Bronchial epithelial cell (primary cell): ENCODE measurements at places on chromosomes 5 and 9. TPM values are rescaled to one million over a fixed set of nuclear protein-coding genes. Genes with fewer than 3 reads are reported as not detected.

Gene NTNG2
- total RNA-seq: under 0.01 TPM in 1 of 2 replicates, not detected in the other

DNA sequence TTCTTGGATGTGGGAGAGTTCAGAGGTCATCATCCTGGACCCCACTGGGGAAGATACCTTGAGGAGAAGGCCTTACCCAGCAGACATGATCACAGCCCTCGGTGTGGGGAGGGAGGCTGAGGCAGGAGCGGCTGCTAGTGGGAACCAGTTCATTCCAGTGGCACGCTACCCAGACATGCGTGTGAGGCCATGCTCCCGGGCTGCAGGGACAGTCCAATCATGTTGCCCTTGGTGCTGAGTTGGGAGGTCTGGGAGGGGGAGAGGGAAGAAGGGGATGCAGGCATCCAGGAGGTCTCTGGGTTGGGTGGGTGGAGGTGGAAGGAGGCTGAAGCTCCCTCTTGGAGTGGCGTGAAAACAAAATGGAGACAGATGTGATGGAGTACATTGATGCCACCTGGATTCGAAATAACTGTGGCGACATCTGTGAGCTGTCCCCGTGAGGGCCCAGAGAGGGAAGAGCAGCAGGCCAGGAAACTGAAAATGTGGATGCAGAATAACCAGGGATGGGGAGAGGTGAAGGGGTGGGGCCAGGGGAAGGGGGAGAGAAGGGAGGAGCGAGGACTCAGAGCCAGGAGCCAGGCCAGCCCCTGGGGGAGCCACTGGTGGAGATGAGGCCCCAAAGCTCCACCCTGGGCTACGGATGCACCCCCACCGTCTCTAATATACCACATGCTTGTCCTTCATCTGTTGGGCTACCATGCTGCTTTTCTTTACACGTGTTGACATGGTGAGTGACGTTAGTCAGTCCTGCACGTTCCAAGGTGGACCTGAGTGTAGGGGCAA is 16.2 kb downstream of the NDUFS6 start:
- DNase-seq: no peak

- DNase-seq: peak; percentile 21
Observed at GRCh38 chr9:125748446-125749099, 1.4 kb downstream of the PBX3 start.

DNA sequence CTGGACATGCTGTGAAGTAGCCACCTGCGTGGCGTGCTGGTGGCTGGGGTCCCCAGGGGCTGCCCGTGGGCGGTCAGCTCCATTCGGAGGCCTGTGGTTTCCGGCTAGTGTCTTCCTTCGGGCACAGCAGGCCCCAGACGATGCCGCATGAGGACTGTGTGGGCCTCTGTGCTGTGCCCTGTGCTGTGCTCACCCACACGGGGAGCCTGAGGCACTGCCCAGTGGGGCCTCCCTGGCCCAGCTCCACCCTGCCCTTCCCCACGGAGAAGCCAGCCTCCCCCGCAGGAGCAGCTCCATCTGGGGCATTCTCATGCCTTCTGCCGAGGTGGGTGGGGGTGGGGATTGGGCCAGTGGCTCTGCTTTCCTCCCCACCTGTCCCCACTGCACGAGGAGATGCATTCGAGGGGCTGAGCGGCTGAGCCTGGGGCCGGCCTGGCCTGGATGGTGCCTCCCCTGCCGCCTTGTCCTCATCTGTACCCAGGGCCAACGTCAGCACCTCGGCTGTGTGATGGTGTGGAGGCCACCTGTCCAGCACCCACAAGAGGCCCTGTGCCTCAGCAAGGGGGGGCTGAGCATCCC is 24.2 kb downstream of the RXRA start:
- DNase-seq: no peak

DNA sequence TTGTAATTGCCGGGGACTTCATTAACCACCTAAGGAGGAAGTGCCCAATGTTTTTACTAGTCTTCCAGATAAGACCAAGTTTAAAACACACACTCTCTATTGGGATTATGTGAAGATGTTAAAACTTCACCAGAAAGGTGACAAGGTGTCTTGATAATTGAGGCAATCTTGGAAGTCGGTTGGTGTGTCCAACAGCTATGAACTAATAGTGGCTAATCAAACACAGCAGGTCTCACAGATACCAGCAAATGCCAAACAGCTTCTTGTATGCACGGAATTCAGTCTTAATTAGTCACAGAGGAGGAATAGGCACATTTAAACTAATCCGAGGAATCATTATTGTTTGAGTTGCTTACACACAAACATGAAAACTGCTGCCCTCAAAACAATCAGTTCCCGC is 214.5 kb downstream of the SEC61B start:
- no peak for DNase-seq

DNA sequence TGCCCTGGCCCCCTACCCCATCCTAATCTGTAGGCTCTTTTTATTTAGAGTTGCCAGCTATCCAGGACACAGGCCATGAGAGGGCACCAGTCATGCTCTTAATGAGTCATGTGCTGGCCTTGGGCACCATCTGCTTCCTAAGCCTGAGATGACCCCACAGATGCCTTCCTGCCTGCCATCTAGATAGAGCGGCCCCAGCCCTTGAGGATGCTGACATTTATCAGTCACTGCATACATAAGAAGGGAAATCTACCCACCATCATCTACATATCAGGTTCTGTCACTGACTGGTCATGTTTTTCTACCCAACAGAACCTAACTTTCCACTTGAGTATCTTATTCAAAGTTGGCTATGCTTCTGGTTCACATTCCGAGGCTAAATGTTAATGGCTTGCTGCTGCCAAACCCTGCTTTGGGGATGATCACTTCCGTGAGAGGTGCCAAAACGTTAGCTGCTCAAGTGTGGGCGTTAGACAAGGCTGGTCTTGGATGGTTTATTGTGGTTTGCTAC is 49.9 kb upstream of the TTC23L start:
- DNase-seq: peak; percentile 21

- no peak for DNase-seq
Observed at GRCh38 chr5:125011947-125012346, 265.5 kb upstream of the ZNF608 start.

DNA sequence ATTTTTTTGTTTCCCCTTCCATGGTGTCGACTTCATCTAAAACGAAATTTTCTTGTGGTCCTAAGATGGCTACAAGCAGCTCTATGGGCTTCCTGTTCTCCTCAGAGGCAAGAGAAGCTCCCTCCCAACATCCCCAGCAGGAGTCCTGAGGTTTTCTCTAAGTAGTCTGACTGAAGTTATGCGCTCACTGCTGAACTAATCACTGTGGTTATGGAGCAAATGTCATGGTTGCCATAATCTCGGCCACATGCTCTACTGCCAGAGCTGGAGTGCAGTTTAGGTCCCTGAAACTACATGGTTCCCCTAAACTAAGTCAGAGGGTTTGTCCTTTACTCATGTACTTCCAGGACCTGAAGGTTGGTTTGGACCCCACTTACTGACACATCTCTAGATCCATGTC is 68.0 kb upstream of the MAMDC2 start:
- no peak for DNase-seq

Gene SPINK5
- total RNA-seq: 8.4 and 151 TPM in 2 replicates

Gene CATSPER3
- total RNA-seq: under 0.01 and 0.26 TPM in 2 replicates

GRCh38 chr5:104189909-104190308 is 627.3 kb upstream of the NUDT12 start:
- DNase-seq: peak; percentile 21

Gene CLIC3
- total RNA-seq: 2.1 and 28.8 TPM in 2 replicates

- peak; percentile 48 for DNase-seq
Observed at GRCh38 chr9:76576344-76576743, 117.4 kb downstream of the GCNT1 start.

GRCh38 chr9:99811598-99812383 is 9.9 kb upstream of the NR4A3 start:
- no peak for DNase-seq

Gene GAPT
- not detected in 2 replicates for total RNA-seq

Gene ADAMTSL1
- 0.13 and 1.6 TPM in 2 replicates for total RNA-seq

DNA sequence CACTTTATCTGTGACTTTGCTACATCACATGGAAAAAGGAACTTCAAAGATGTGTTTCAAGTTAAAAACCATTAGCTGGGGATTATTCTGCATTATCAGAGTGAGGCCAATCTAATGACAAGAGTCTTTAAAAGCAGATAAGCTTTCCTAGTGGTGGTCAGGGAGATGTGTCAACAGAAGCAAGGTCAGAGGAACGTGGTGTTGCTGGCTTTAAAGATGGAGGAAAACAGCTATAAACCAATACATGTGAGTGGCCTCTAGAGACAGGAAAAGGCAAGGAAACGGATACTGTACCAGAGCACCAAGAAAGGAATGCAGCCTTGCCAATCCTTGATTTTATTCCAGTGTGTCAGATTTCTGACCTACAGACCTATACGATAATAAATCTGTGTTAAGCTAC is 204.2 kb downstream of the TAF11L14 start:
- DNase-seq: peak; percentile 16

DNA sequence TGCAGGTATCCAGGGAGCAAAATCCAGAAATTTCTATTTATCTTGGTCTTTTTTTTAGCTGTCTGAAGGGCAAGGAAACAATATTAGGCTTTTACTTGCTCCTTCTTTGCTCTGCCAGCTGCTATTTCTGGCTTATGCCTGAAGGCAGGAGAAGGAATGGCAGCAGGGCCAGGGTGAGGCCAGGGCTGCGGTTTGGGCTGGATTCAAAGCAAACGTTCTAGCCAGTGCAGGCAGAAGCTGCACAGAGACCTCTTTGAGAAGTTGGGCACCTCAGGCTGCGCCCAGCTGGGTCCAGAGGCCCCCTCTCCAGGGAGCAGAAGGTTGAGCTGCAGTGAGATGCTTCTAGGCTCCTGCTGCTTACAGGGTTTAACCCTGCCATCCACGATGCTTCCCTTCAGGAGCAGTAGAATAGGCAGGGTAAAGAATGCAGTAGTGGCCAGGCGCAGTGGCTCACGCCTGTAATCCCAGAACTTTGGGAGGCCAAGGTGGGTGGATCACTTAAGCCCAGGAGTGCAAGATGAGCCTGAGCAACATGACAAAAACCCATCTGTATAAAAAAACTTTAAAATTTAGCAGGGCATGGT is 201.2 kb downstream of the ADCY2 start:
- peak; percentile 10 for DNase-seq

Gene HTR1A
- not detected in 2 replicates for total RNA-seq

Gene SLC36A3
- total RNA-seq: not detected in 2 replicates

Gene FAT2
- 34.2 and 62.6 TPM in 2 replicates for total RNA-seq

GRCh38 chr9:34802916-34803315 is 93.0 kb upstream of the CCL21 start:
- DNase-seq: no peak

DNA sequence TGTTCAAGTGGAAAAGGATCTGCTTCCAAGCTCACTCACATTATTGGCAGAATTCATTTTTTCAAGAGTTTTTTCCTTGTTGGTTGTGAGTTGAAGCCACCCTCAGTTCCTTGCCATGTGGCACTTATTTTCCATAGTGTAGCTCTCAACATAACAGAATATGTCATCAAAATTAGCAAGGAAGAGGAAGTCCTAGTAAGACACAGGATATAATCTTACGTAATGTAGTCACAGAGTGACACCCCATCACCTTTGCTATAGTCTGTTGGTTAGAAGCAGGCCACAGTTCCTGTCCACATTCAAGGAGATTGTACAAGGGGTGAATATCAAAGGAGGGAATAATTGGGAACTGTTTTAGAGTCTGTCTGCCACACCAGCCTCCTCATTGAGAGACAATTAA is 15.7 kb downstream of the IRGM start:
- no peak for DNase-seq

GRCh38 chr5:52491071-52491787 is 296.5 kb upstream of the ITGA1 start:
- no peak for DNase-seq

- DNase-seq: no peak
Observed at GRCh38 chr5:32523625-32524024, 61.7 kb upstream of the SUB1 start.

GRCh38 chr9:107127608-107128007 is 155.5 kb upstream of the RAD23B start:
- no peak for DNase-seq

GRCh38 chr5:158875272-158875679 is 224.4 kb downstream of the EBF1 start:
- DNase-seq: peak; percentile 40

- DNase-seq: no peak
Observed at GRCh38 chr5:134142052-134142451, 27.6 kb downstream of the TCF7 start.

Gene ACTBL2
- total RNA-seq: under 0.01 TPM in 1 of 2 replicates, not detected in the other

Gene CARD9
- 0.51 and 0.53 TPM in 2 replicates for total RNA-seq

Gene FBXO38
- 32.9 and 41.0 TPM in 2 replicates for total RNA-seq

- DNase-seq: no peak
Observed at GRCh38 chr9:12069366-12069765, 623.8 kb upstream of the TYRP1 start.

DNA sequence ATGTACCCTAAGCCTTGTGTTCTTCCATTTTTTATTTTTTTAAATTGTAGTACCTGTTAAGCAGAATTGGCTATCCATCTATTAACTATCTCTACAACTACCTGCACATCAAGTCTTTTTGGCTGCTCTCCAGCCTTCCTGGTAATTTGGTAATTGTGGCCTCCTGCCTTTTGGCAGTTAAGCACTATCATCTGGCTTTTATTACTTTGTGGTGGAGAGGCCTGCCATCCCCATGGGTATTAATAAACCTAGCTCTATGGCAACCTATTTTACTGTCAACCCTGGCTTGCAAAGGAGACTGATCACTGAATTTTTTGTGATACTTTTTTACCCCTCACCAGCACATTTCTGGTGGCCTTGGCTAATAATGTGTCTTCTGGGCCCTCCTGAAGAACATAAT is 20.5 kb downstream of the SELENOP start:
- DNase-seq: no peak

DNA sequence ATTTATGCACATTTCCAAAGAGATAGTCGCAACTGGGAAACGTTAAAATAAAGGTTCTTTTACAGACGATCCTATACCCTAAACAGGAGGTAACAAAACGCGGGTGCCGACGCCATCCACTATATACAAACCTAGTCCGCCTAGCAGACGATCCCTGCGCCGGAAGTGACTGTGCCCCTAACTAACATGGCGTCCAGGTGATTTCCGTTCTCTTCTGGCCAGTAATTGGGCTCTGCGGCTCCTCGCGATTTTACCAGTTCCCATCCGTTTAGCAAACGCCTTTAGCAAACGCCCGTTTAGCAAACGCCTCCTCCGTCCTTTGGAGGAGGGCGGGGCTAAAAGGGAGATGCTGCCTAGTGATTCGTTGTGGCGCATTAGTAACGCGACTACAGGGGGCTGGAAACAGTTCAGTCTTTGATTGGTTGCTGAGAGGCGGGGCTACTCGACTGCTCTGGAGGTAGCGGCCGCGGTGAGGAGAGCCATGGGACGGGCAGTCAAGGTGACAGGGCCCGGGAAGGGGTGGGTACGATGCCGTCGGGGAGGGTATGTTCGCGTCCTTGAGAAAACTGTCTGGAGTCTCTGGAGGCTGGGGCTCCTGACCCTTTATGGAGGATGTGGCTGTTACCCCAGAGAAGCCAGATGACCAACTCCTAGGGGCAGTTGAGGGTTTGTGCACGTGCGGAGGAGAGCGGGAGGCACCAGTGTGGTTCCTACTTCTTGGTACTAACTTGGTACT is at the start of gene LYRM7:
Gene LYRM7 (plus strand): TSS at position 405 of the 736 bp plus-strand sequence. CDS start 77 bp downstream, at position 482.
- peak; percentile 99 for DNase-seq
